Right ventricle myocardium inferior (tissue), 1 donor: ENCODE measurements at places on chromosomes 12 and 14.
A peak's percentile ranks its signal among the peaks of the same experiment; 100 is the strongest.

- DNase-seq: no peak
Measured at GRCh38 chr12:72028966-72029365, 90.3 kb downstream of the TPH2 start.

GRCh38 chr12:80356097-80356496 is 87.9 kb upstream of the PTPRQ start:
- DNase-seq: no peak

GRCh38 chr12:121240484-121241101 is 30.7 kb downstream of the P2RX4 start:
- DNase-seq: peak; percentile 87

DNA sequence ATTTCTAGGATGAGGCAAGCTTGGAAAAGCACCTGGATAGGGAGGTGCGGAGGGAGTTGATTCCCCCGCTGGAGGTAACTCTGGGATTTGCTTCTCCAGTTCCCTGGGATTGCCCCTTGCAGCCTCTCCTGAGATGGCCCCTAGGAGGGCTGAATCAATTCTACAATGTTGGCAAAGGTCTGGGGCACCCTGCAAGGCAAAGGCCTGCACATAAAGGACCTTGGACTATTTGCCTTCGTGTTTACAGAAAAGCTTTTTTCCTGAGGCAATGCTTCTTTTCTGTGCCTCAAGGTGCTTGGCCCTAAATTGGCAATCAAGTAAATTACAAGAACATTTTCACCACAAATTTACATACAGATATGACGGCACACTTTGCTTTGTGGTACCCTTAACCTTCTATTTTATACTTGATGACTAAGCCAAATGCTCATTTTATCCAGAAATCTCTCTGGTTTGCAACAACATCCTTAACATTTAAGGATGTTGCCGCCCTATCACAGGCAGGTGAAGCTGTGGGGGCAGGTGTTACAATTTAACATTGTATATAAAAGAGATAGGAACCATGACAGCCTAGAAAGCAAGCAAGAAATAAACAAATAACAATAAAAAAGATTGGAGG is 40.3 kb downstream of the TIMELESS start:
- no peak for DNase-seq

DNA sequence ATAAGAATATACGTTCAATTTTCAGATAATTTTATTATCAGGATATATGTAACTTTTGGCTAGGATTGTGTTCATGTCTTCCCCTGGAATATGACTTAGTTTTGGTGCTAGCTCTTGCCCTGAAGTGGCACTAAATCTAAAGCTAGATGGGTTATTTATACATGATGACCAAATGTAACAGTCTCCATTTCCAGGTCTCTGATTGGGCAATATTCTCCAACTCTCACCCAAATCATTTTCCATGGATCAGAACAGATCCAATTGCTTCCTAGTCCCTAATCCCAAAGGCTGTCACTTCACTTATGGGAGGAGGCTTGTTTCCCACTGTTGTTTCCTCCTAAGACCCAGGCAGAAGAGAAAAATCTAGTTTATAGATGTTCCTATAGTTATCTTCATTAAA is 274.6 kb upstream of the SLC16A7 start:
- no peak for DNase-seq
